ENCODE measurements at places on chromosomes 4 and X.

DNA sequence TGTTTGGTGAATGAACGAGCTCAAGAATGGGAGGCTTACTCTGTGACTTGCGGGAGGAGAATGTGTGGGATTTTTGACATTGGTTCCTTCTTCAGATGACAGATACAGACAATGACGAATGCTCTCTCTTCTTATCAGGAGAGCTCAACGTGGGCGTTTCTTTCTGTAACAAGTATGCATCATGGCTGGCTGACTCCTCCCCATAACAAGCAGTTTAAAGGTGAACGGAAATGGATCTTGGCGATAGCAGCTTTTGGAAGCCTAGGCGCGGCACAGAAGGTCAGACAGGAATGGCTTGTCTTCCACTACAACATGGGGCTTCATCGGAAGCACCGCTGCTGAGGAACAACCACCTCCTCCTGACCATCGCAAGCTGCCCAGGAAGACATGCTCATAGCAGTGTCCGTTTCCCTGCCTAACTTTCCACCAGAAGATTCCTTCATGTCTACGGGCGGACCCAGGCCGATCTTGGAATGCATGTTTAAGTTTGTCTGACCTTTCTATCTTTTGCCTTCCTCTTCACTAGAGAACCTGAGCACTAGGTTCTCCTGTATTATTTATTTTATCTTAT, 18.3 kb upstream of the ACSL1 start:
- DNase-seq = no peak

- DNase-seq = no peak
Measured at GRCh38 chr4:13243152-13243551, 241.0 kb downstream of the RAB28 start.

GRCh38 chr4:188015025-188015940, 19.7 kb downstream of the ZFP42 start:
- no peak for DNase-seq

DNA sequence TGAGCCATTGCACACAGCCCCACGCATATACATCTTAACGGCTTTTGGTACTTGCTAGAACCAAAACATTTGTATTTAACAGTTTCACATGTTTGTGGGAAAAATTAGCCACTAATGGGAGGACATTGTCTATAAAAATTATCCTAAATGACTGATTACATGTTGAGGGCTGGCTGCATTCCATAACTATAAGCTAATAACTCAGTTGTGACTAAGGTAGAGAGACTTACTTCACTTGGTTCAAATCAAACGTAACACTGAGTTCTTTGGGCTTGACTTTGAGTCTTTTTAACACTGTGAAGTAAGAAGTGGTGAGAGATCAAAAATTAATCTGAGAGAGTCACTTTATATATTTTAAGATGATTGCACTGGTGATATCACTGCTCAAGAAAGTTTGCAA, 47.9 kb upstream of the PGRMC2 start:
- no peak for DNase-seq

- DNase-seq = no peak
Measured at GRCh38 chr4:145345401-145345800, 136.3 kb upstream of the SMAD1 start.

DNA sequence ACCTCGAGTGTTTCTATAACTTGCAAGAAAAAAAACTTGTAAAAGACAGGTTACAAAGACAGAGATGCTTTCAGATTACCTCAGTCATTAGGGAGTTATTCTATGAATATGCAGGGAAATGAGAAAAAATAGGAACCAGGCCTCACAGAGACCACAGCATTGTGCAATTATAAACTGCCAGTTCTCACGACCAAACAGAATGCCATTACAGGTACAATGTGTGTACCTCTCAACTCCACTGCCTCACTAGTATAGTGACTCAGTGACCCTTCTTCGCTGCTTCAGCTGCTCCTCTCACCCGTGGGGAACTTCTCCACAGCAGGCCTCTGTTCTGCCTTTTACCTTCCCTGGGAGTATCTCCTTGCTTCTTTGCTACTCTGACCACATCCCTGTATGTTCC, 2.3 kb upstream of the HTATSF1 start:
- no peak for DNase-seq

DNA sequence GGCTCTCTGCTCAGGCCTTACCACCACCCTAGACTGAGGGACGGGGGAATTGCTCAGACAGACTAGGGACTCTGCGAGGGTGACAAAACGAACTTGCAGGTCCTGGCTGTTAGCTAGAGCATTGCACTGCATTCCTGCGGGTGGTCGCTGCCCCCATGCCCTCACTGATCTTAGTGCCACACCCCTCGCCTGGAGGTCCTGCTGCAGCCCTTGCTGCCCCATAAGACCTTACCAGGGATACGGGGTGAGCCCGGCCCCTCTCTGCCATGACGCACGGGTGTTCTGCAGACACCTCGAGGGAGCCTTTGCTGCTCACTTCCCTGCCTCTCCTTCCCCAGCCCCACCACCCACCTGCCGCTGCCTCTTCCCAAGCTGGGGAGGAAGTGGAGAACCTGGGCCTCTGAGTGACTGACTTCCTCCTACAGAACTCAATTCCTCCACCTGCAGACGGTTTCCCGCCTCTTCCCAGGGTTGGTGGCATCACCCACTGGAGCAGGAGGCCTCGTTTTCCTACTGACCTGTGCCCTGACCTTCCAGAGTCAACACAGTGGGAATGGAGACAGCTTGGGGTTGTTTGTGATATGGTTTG, 19.8 kb upstream of the TBC1D14 start:
- DNase-seq = no peak

DNA sequence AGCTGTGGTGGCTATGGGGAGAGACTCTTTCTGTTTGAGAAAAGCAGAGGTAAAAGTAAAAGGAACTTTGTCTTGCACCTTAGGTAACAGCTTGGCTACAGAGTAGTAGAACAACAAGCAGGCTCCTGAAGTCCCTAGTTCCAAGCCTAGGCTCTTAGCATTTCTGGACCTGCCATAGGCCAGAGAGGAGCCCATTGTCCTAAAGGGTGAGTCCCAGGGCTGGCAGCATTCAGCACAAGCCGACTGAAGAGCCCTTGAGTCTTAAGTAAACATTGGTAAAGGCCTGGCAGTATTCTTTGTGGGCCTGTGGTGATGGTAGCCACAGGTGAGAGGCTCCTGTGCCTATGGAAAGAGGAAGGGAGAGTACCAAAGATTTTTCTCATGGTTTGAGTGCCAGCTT, 38.2 kb downstream of the CSN3 start:
- DNase-seq = no peak

- DNase-seq = no peak
Measured at GRCh38 chr4:170336238-170336775, 246.6 kb upstream of the AADAT start.

- no peak for DNase-seq
Measured at GRCh38 chr4:39169426-39169825, 12.9 kb upstream of the WDR19 start.

- DNase-seq = no peak
Measured at GRCh38 chrX:318068-318738, 393 bp downstream of the GTPBP6 start.

DNA sequence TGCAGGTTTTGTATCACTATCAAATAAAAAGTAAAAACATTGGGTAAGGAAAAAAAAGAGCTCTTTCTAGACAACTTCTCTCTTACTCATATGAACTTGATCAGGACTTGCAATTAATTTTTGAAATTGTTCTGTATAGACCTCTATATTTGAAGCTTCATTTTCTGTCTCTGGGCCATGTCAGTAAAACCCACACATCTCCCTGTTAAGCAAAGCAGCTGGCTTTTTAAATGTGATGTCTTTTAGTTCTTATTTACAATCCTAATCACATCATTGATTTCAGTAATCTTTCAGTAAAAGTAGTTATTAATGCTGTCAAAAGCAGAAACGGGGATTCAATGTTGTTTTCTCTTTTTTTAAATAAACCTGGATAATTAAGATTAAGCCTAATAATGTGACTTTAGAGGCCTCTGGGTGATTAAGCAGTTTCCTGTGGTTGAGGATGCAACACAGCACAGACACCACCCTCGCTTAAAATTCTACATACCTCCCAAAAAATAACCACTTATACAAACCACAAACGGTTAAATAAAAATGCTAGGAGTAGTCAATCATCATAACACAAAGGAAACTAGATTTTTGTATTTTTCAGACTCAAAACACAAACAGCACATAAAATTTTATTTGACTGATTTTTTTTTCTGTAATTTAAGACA, 5.2 kb upstream of the PCDH10 start:
- no peak for DNase-seq

- DNase-seq = no peak
Measured at GRCh38 chrX:40277672-40278071, 179.9 kb upstream of the BCOR start.

DNA sequence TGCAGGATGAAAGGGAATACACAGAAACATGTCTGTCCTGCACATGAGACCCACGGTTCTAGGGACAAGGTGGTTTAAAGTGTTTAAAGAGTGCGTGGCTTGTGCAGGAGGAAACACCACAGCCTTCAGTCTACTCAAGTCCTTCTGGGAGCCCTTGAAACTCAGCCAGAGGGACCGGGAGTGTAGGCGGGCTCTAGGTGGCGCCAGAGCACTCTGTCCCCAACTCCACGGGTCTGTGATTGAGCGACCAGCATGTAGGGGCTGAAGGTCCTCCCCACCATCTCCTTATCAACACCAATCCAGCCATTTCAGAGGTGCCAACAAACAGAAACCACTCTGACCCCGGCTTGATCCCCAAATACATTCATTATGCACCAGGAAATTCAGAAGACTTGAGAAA, 82.0 kb upstream of the CLDN34 start:
- DNase-seq = peak; percentile 19

DNA sequence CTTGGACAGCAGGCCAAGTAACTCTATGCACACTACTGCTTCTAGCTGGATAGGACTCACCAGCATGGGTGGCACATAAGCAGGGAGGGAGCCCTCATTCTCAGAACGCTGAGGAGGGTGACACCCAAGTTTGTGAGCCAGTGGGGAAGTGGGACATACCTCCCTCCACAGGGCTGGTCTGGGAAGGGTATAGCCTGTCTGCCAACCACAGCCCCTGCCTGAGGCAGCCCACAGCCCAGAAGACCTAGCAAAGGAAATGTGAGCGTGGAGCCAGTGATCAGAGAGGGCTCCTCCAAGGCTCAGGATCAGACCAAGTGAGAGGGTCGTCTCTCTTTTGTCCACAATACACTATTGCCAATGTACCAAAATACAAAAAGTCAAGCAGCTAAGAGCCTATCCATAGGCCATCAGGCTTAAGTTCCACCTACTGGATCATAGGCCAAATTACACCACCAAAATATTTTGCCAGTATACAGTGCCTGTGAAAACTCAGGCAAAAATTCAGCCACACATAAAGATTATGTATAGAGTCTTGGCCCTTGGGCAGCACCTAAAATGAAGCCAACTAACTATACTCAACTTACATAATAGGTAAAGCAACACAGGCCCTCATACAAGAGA, 1203.1 kb downstream of the PCDH18 start:
- DNase-seq = no peak

- DNase-seq = no peak
Measured at GRCh38 chr4:63049726-63050125, 1359.5 kb downstream of the TECRL start.

- DNase-seq = no peak
Measured at GRCh38 chr4:172736046-172736445, 432.6 kb upstream of the GALNT7 start.

- peak; percentile 7 for DNase-seq
Measured at GRCh38 chr4:89410687-89411086, 103.1 kb upstream of the GPRIN3 start.

DNA sequence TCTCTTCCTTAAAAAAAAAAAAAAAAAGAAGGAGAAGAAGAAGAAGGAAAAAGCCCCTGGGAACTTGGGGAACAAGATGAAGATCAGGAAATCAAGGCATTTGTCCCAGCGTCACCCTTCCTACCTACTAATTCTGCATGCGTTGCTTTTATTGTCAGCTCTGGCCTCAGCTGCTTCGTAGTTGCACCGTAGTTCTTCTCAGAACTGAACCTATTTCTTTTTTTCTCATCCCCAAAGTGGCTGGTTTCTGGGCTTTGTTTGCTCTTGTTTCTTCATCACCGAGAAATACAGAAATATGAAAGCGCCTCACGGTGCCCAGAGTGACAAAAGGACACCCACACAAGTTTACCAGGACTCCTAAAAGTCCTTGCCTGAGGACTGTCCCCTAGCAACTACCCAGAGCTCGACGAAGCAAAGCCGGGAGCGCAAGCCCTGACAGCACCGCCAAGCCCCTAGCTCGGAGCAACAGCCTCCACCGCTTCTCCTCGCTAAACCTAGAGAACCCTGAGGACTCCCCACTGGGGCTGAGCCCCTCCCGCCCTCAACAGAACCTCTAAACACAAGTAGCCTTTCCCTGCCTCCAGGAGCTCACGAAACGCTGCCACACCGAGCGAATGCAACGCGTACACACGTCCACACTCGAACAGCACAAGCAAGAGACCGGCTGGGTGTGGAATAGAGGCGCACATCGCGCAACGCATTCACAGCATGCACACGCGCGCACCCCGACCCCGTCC, 710 bp downstream of the PRKG2 start:
- no peak for DNase-seq

DNA sequence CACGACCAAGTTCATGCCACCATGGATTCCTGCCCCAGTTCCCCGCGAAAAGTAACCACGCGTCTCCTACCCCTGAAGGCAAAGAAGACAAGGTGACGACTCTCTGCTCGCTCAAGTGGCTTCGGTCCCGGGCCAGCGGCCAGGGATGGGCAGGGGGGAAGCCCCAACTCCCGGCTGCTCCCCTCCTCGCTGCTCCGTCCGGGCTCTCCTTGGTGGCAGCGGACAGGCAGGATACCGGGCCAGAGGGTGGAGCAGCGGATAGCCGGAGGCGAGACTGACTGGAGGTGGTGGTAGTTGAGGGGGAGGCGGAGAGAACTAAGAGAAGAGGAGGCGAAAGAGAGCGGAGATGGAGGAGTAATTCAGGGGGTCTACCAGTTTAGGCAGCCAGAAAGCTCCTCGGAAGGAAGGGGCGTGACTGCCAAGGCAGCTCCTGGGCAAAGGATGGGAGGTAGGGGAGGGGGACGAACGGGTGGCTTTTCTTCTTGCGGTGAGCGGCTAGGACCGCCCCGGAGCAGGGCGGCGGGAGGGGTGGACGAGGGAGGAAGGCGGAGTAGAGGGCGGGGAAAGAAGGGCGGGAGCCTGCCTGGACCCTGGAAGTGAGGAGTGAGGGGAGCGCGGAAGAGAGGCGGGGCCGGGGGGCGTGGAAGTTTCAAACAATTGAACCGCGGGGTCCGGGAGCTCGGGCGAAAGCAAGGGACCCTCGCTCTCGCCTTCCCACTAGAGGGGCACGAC, at the start of gene AMOT:
AMOT (minus strand) TSS at position 450 of the 732 bp plus-strand sequence. CDS start 17,705 bp downstream, outside the sequence.
- peak; percentile 31 for DNase-seq

DNA sequence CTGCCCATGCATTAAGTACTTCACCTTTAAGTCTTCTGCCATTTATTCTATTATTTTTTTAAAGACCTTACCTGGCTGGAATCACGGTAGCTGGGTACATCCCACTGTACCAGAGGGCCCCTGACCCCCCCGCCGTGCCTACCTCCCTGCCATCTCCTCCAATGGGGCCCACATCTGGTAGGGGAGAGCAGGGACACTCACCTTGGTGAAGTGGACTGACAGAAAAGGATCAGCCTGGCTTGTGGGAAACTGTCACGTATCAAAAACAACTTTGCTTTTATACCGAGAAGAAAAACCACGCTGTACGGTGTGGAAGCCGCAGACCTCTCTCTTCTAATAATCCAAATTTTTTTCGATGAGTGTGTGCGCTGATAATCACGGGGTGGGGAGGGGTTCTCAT, at the start of gene FOXP3:
FOXP3 (minus strand) TSS at position 251 of the 400 bp plus-strand sequence. CDS start 6,205 bp downstream, outside the sequence.
- DNase-seq = no peak
